ENCODE measurements at places on chromosomes 6 and 20.

- DNase-seq: no peak
These were observed 7.8 kb downstream of the CD83 start for GRCh38 chr6:14125346-14125745.

GRCh38 chr20:33674294-33675135, at the start of gene NECAB3:
Gene NECAB3, minus strand, starts transcription at chr20:33674428. Its CDS starts 76 bp downstream, at chr20:33674352.
- no peak for DNase-seq

DNA sequence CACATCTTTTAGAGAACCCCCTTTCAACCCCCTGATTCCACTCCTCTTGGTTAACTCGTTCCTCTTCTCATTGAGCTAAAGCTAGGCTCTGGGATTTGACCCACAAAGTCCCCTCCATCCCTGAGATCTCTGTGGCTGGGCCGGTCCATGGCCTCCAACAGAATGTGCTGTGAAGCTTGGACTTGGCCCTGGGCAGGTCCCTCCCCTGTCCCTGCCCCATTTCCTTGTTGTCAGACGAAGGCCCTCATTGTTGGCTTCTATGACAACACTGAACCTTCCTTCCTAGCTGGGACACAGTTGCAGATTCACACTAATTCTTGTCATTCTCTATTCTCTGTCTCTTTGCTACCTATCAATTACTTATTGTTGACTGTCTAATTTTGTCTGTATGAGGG, 156.1 kb downstream of the SYCP2 start:
- no peak for DNase-seq

DNA sequence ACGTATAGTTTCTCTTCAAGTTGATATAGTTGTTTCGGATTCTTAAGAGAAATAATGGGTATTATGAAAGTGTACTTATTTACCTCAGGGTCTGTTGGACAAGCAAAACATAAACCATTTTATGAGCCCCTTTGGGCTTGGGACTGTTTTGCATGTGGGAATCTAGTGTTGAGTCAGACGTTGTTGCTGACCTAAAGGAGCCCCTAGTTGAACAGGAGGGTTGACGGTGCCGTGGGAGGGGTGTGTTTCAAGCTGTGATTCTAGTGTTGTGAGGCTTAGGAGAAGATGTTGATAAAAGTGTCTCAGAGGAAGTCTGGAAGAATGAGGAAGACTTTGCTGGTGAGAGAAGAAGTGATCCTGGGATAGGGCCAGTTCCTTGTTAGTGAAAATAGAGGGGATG, 140.0 kb downstream of the ARID1B start:
- no peak for DNase-seq

GRCh38 chr6:92339936-92340640, 1079.3 kb downstream of the EPHA7 start:
- no peak for DNase-seq

- no peak for DNase-seq
These were observed 28.4 kb downstream of the WRNIP1 start for GRCh38 chr6:2793534-2794151.

Measured in T-helper 22 cell (primary cell).